ENCODE measurements at places on chromosomes 3 and 15.
A peak's percentile ranks its signal among the peaks of the same experiment; 100 is the strongest.

DNA sequence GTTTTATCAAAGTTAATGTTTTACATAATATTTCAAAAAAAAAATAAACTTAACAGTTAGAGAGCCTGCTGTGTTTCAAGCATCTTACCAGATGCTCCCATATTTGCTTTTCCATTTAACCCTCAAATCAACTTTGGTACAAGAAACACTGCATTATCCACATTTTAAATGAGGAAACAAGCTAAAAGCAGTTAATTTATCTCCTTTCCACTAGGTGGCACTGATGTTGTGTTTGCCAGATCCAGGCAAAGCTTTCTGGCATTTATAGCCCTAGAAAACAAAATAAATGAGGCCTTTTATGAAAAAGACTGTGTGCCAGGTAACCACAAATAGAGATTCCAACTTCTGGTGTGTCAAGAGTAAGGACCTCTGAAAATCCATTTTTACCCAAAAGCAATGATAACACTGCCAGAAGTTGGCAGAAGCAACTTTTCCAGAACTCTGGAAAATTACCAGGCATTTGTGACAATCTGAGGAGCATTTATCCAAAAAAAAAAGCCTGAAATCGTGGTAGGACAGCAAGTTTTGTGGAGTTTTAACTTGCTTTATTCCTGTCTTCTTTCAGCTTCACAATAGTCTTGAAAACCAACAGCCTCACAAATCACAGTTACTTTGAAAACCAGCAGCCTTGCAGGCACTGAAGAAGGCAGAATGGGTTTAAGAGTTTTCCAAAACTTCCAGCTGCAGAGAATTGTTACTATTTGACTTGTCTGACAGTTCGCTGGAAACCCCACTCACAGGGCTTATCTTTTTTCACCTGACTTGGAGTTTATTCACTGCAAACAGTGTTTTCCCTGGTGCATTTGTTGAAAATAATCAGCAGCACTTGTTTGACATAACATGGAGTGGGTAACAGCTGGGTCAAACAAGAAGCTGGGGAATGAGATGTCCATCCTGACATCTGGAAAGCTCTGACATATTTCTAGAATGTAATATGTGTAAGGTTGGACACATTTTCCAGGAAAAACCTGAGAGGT is 9.2 kb downstream of the FAM162A start:
- DNase-seq = peak; percentile 15

- peak; percentile 67 for DNase-seq
Measured at GRCh38 chr3:57803647-57804081, 47.6 kb downstream of the SLMAP start.

GRCh38 chr3:40930131-40930538 is 269.2 kb upstream of the CTNNB1 start:
- DNase-seq = no peak

DNA sequence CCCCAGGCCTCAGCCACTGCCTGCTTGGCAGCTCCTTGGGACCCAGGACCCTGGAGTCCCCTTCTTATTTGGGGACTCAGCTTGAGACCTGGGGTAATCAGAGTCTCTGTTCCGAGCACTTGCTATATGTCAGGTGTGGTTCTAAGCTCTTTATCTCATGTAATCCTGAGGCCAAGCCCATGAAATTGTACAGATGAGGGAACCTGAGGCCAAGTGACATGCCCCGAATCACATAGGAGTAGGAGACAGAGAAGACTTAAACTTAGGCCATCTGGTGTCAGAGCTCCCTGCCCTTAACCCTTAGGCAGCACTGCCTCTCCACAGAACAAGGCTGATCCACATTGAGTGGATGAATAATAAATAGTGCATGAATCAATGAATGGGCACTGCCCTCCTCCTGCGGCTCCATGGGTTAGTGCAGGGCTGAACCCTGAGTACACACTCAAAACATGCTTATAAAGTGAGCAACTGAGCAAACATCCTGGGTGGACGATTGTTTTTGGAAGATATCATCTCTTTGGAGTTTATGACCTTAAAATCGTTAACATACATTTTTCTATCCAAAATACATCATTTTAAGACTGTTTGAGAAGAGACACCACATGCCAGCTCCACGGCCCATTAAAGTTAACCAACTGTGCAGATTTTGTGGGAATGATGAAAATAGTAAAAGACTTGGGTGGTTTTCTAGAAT is 33.2 kb upstream of the IQSEC1 start:
- no peak for DNase-seq

- no peak for DNase-seq
Measured at GRCh38 chr3:36250191-36250590, 130.1 kb upstream of the STAC start.

DNA sequence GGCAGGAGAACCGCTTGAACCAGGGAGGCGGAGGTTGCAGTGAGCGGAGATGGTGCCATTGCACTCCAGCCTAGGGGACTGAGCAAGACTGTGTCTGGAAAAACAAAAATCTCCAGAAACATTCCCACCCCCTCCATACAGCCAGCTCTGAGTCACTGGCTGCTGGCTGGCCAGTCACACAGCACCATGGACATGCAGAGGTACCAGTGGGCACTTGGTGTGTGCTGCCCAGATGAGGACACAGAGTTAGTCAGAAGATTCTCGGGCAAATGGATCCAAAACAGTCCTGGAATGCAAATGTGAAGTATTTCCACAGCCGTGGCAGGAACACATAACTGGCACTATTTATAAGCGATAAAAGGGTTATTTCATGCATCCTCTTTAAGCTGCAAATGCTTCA is 44.6 kb downstream of the BDH1 start:
- DNase-seq = no peak

DNA sequence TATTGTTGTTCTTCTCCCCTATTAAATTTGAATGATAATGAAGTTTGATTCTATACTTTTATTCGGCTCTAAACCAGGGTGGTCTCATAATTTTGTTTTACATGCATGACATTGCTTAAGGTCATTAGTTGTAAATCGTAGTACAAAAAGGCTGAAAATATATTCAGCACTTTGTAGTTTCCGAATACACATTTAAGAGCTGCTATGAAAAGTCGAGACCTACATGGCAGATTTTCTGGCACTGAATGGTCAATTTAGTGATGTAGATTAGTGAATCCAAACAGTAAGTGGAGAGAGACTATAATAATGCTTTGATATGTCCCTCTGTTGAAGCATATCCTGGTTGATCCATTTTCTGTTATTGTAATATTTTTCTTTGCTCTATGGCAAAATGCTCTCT is 254.0 kb upstream of the SOX2 start:
- DNase-seq = no peak

- no peak for DNase-seq
Measured at GRCh38 chr3:52108302-52109232, 45.7 kb downstream of the POC1A start.

DNA sequence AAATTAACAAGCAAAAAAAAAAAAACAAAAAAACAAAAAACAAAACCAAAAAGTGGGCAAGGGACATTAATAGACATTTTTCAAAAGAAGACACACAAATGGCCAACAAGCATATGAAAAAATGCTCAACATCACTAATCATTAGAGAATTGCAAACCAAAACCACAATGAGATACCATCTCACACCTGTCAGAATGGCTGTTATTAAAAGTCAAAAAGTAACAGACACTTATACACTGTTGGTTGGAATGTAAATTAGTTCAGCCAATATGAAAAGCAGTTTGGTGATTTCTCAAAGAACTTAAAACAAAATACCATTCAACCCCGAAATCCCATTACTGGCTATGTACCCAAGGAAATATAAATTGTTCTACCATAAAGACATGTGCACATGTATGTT is 222.4 kb upstream of the CD96 start:
- no peak for DNase-seq

GRCh38 chr3:160481856-160482255 is 32.3 kb upstream of the TRIM59 start:
- DNase-seq = no peak

DNA sequence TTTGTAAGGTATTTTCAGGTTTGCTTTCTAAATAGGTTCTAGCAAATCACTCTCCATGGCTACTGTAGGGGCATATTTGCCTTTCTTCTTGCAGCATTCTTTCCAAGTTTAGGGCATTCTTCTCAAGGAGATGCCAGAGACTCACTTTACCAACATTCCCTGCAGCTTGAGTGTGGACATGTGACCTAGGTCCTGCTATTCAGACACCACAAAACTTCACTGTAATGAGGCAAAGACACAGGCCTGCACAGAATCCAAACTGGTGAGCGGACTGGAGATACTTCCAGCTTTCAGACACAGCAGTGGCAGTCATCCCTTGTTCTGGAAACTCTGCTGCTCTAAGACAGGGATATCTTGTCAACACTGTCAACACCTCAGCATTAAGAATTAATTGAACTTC is 146.4 kb upstream of the PFN2 start:
- DNase-seq = no peak

DNA sequence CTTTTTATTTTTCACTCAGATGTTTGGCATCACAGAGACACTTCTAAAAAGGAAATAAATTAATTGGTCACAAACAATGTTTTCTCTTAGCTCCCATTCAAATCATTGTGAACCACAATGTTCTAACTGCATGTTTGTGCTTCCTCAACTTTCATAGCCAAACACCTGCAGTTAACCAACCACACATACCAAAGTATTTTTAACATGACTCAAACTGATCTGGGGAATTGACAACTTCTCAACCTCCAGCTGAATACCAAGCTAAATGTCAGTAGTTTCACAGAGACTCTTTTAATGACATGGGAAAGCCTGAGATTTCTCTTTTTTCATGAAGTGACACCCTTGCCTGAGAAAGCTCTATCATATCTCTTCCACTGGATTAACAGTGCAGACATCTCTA is 217.9 kb upstream of the MME start:
- no peak for DNase-seq

- DNase-seq = no peak
Measured at GRCh38 chr3:128006061-128007032, 45.9 kb upstream of the SEC61A1 start.

DNA sequence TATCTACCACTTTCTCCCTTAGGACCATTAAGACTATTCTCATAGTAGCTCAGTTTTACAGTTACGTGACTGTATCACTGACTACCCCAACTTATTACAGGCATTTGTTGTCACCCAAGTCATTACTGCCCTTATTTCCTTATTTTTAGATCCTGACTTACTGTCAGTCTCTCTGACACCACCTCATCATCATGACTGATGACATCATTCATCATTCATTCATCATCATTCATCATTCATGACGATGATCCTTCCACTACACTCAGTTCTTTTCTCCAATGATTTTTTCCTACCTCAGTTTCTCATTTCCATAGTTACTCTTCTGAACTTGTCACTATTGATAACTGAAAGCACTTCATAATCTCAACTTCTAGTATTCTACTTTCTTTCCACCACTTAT is 83.8 kb downstream of the ADAM10 start:
- DNase-seq = no peak

DNA sequence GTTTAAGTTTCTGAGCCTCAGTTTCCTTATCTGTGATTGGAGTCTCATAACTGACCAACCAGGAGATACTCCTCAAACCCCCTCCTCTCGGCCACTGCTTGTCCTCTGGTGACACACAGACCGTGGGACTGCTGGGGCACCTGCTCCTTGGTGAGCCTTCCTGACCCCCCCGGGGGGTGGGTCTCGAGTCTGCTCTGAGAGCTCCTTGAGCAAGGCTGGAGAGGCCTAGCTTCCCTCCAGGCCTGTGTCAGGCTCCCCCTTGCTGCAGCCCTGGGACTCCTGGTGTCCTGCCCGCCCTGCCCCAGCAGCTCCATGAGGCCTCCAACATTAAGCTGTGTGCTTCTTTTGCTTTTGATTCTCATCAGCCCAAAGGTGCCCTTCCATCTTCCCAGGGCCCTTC is 27.7 kb downstream of the SRPRB start:
- no peak for DNase-seq

DNA sequence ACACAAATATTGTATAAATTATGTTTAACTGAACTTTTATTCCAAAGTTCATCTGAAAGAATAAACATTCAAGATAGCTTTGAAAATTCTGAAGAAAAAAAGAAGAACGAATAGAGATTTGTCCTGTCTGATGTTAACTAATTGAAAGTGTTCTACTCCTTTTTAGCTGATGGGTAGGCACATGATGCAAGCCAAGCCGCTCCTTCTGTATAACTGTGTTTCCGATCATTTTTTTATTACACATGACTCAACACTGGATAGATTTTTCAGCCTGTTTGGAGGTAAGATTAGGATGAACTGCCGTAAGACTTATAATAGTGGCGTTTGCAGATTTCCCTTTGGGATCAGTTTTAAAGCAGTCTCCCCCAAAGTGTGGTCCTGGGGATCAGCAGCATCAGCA is 19.0 kb downstream of the NSUN3 start:
- DNase-seq = no peak

GRCh38 chr3:151837057-151837456 is 23.1 kb downstream of the AADAC start:
- peak; percentile 90 for DNase-seq

GRCh38 chr3:141486746-141487520 is at the start of gene RASA2:
TSS of gene RASA2 (plus strand) at chr3:141487027. CDS start at chr3:141487084, 57 bp downstream.
- DNase-seq = peak; percentile 66

All from DMS 273 treated with DMSO at 0.1 percent for 48 hours (cell line).